H1 (cell line): ENCODE measurements at places on chromosomes 3 and 15. TPM values are rescaled to one million over a fixed set of nuclear protein-coding genes. Genes with fewer than 3 reads are reported as not detected.

Gene C2CD4A
- polyA plus RNA-seq: not detected in 2 replicates

Gene HDC
- polyA plus RNA-seq: 0.20 and 0.57 TPM in 2 replicates

GRCh38 chr15:82018201-82018600, 27.6 kb downstream of the MEX3B start:
- DNase-seq: no peak

- DNase-seq: no peak
Measured at GRCh38 chr3:158802409-158803268, 785 bp downstream of the MFSD1 start.

GRCh38 chr15:52318729-52319500, 23.3 kb upstream of the MYO5C start:
- DNase-seq: no peak

- no peak for DNase-seq
Measured at GRCh38 chr15:80228959-80229610, 22.9 kb downstream of the CTXND1 start.

- peak; percentile 36 for DNase-seq
Measured at GRCh38 chr3:24952388-24952787, 457.7 kb upstream of the THRB start.

DNA sequence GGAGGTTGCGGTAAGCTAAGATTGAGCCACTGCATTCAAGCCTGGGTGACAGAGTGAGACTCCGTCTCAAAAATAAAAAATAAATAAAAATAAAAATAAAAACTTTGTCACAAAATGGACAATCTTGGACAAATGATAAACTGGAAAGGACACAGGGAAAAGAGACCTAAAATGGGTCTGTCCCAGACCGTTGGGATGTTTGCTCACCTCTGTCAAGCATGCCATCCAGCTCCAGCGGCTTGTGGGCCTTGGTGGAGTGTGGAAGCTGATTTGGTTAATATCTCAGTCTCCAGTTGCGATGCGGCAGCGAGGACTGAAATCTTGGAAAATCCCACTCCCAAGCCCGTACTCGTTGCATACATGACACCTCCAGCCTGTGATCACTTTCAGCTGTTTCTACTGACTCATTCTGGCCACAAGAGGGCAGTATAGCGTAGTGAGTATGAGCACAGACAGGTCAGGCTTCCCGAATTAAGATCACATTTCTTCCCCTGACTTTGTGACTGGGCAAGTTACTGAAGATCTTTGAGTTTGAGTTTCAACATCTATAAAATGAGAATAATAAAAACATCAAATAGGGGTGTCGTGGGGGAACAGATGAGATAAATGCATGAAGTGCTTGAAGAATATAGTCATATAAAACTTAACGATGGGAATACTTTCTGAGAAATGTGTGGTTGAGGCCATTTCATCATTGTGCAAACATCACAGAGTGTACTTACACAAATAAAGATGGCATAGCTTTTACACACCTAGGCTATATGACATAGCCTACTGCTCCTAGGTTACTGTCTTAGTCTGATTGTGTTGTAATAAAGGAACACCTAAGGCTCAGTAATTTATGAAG, 19.6 kb upstream of the MOBP start:
- peak; percentile 69 for DNase-seq

Gene C3orf62
- polyA plus RNA-seq: 1.1 and 1.4 TPM in 2 replicates

DNA sequence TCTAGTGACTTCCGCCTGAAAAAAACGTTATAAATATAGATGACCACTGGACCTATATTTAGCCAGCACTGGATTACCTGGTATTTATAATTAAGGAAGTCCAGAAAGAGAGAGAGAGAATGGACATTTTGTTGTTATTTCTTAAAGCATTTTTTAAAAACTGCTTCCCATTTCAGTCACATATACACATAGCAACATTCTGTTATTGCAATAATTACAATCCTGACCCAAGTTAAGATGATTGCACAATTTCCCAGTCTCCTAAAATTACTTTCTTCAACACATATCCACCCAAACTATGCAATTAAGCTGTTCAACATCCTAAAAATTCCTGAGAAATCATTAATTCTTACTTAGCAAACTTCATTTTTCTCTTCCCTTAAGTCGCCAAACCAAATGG, 37.7 kb downstream of the PCSK6 start:
- DNase-seq: no peak

DNA sequence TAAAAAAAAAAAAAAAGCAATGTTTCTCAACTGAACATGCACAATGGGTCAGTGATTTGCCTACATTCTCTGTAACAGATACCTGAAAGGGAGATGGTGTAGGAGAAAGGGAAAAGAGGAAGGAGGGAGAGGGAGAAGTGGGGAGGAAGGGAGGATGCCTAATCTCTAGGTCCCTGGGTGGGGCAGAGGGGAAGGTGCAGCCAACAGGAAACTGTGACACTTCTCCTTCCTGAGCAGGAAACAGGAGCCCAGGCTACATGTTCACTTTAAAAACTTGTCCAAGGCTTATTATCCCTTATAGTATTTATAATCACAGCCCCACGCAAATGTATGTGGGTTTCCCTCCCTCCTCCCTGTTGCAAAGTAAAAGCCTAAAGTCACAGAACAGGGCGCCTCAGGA, 137.9 kb downstream of the MINAR1 start:
- no peak for DNase-seq

GRCh38 chr3:194306771-194307640, 44.1 kb downstream of the CPN2 start:
- DNase-seq: no peak

GRCh38 chr15:101446518-101447167, 42.9 kb downstream of the PCSK6 start:
- no peak for DNase-seq

Gene ARHGAP11A
- polyA plus RNA-seq: 6.9 and 8.1 TPM in 2 replicates

DNA sequence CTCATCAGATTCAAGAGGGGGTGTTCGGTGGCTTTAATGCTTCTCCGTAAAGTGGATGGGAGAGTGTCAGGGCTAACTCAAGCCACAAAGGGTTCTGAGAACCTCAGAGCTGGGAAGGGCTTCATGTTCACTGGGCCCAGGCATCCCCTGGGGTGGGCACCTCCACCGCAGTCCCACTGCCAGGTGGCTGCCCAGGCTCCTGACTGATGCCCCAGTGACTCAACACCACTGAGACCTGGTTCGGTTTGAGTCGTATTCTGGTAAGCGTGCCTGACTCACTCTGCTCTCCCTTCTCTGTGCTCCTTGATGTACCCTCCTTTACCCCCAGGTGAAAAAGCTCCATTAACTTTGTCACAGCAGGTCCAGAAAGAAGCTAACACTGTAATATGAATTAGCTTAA, 304.6 kb downstream of the RPLP1 start:
- no peak for DNase-seq

Gene PRRT3
- polyA plus RNA-seq: 9.0 and 10.0 TPM in 2 replicates

GRCh38 chr3:78741066-78741645, 1026.6 kb downstream of the ROBO1 start:
- DNase-seq: no peak

DNA sequence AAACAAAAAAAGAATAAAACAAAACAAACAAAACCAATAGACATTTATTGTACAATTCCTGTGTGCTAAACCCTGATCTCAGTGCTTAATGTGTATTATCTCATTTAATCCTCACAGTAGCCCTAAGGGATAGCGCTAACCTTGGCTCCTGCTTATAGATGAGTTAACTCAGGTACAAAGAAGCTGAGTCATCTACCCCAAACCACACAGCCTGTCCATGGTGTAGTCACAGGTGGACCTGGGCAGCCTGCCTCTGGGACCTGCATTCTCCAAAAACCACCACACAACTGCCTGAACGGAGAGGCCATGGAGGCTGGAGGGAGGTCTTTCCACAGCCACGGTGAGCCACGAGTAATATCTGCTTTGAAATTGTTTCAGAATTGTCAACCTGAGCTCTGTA, 5.5 kb upstream of the CLN6 start:
- peak; percentile 29 for DNase-seq

- DNase-seq: no peak
Measured at GRCh38 chr3:23611737-23612295, 193.9 kb upstream of the UBE2E1 start.

DNA sequence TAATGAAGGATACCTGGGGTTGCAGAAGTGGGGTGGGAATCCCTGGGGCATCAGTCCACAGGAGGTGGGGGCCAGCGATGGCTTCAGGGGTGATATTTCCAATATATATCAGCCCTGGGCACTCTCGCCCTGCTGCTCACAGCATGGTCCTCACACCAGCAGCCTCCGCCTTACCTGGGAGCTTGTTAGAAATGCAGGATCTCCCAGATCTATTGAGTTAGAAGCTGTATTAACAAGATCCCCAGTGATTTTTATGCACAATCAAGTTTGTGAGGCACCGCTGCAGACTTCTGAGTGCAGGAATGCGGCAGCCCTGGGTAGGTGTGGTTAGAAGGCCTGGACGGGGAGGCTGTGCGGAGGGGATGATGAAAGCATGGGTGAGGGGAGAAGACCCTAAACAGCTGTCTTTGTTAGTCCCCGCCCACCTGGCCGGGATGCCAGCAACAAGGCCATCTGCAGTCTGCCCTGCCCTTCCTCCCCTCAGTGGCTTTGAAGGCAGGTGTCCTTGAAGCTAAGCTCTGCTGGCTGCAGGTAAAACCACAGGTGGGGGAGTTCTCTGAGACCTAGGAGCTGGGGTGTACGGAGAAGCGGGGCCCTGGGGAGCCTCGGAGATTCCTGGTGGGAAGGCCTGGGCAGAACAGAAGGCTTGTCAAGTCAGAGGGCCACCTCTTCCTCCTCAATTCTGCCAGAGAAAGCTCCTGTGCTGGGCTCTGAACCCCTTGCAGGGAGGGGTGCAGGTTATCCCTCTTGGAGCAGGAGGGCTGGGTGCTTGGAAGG, 11.4 kb downstream of the FAM107A start:
- DNase-seq: peak; percentile 72

Gene FOXB1
- polyA plus RNA-seq: 0.92 and 2.7 TPM in 2 replicates

GRCh38 chr3:187822402-187822801, 77.1 kb upstream of the BCL6 start:
- DNase-seq: no peak

DNA sequence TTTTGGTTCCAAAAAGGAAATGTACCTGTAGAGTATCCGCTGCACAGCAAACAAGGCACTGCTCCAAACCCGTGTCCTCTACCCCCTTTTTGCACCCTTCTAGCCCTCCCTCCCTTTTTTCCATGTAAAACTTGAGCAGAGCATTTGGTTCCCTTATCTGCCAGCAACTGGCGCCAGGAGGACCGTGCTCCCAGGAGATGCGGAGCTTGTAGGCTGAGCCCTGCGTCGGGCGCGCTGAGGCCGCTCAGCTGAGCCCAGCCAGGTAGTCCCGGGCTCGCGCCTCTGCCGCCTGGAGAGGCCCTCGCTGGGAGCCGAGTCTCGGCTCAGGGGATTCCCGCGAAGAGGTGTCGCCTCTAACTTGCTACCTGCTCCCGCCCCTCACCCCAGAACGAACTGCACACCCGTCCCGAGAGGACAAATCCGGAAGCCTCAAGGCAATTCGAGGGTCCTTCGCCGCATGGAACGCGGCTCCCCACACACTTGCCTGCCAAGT, 575 bp downstream of the TRPM7 start:
- peak; percentile 17 for DNase-seq

- no peak for DNase-seq
Measured at GRCh38 chr15:58295637-58296215, 136.1 kb upstream of the LIPC start.

DNA sequence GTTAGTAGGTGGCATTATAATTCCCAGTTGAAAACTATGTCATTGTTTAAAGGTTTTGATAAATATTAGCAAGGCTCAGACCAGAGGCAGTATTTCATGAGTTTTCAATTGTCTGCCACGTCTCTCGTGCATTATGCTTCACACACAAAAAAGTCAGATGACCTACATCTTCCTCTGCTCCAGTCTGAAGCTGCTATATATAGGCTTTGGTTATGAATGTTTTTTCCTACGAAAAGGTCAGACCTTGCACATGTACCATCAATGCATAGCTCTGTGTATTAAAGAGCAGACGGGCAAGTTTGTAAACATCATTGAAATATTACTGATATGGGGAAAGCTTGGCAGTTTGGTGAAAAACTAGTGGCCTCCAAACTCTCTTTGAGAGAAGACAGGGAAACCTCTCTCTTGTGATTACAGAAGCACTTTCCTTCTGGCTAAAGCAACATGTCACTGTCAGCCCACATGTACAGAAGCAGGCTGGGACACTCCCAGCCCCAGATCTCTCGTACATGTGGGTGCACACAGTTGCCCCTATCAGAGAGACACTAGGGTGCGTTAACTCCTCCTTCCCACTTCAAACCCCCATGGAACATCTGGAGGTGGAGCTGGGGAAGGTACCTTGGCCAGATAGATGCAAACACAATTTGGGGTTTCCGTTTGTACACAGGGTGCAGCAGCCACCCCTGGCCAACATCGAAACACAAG, 184.0 kb upstream of the BCL6 start:
- DNase-seq: no peak

- DNase-seq: no peak
Measured at GRCh38 chr15:93042691-93043378, 46.2 kb downstream of the RGMA start.

Gene SH2D7
- polyA plus RNA-seq: not detected in 2 replicates

- DNase-seq: no peak
Measured at GRCh38 chr15:66240240-66240794, 13.2 kb downstream of the MEGF11 start.

DNA sequence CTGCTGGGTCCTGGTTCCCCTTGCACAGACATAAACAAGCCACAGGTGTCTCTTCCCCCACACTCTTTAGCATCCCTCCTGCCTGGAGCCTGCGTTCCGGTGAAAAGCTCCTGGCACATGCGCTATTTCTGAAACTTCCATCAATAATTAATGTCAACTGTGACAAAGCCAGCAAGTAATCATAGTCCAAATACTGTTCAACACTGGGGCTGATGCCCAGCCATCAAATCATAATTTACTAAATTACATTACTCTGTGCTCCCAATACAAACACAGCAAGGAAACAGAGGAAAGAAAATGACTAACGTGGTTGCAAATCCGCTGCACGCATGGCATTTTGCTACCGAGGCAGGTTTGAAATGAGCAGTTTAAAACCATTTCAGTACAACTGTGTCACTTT, 294.7 kb downstream of the ERC2 start:
- no peak for DNase-seq

Gene HIGD2B
- not detected in 2 replicates for polyA plus RNA-seq

DNA sequence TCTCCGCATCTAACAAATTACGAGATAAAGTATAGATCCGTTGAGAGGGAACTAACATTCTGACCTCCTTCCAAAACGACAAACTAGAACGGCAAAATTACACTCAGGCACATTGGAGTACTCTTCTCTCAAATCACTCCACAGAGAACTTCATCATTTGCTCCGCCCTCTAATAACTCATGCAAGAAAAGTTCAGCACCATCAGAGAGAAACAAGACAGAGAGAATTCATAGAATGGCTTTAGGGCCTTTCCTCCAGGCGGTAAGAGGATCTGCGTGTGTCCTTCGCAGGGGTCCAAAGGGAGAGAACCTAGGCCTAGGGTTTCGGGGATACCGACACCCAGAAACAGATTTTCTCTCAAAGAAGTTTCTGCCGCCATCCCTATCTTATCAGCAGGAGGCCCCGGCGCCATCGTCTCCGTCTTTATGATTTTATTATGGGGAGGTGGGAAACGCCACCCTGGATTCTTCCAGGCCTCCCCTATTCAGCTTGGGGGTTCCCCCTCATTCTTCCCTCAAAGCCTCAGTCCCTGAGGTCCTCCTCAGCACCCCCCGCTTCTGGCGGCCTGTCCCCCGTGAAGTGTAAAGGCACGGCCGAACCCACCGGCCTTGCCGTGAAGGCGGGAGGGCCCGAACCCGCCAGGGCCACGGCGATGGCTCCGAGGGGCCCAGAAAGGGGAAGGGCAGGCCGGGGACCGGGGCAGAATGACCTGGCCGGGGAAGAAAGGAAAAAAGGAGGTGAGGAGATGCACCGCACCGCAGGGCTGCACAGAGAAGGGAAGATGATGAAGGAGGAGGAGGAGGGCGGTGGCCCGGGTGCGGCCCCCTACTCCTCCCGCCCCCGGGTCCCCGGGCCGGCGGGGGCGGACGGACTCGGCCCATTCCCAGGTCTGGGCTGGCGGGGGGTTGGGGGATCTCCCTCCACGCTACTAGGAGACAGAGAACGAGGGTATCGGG, 768 bp downstream of the UBXN7 start:
- peak; percentile 66 for DNase-seq
